ENCODE measurements at places on chromosomes 6 and 20.

DNA sequence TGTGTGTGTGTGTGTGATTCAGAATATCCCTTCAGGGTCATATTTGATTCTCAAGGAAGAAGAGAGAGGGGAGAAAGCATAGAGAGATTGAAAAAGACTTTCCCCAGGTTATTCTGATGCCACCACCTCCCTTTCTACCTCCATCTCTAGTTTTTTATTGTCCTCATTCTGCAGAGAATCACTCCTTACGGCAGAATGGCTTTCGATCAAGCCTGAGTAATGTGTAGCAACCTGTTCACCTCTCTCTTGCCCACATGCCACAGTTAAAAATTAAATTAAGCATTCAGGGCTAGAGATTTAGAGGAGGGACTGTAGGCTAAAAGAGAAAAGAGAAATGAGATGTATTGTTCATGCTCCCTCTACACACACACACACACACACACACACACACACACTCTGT lies 18.1 kb downstream of the KLHL32 start:
- peaks cover 20% of the 10 kb centered on the region for H3K27me3 ChIP-seq
- H3K4me3 ChIP-seq, result no peak overlapping the region
- H3K27ac ChIP-seq, result no peak overlapping the region
- no peak for DNase-seq
- H3K36me3 ChIP-seq, result no peaks in the 10 kb centered on the region
- H3K4me1 ChIP-seq, result peaks cover 18% of the 10 kb centered on the region

GRCh38 chr6:89302936-89303335 lies 12.2 kb downstream of the GABRR2 start:
- DNase-seq, result no peak
- peaks cover 62% of the 10 kb centered on the region for H3K27me3 ChIP-seq
- no peak overlapping the region for H3K4me3 ChIP-seq
- H3K4me1 ChIP-seq, result peaks cover 3% of the 10 kb centered on the region
- no peak overlapping the region for H3K27ac ChIP-seq
- H3K36me3 ChIP-seq, result no peaks in the 10 kb centered on the region

DNA sequence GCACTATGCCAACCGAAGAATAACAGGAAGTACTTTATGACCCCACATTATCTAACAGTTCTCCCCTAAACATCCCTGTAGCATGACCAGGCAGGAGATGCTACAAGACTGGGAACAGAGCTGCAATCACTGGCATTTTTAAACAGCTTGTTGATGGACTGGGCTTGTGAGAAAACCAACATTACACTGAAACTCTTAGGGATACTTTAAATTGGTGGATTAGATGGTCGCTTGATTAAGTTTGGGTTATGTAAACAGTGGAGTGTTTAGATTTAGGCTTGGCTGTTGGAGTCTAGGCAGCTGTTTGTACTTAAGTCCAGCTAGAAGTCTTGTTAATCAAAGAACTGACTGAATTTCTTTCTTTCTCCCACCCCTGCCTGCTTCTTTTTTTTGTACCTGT lies 234.1 kb upstream of the BMP2 start:
- H3K4me3 ChIP-seq, result no peak overlapping the region
- no peak for DNase-seq
- H3K27ac ChIP-seq, result no peak overlapping the region
- no peaks in the 10 kb centered on the region for H3K27me3 ChIP-seq
- no peaks in the 10 kb centered on the region for H3K36me3 ChIP-seq
- no peaks in the 10 kb centered on the region for H3K4me1 ChIP-seq

GRCh38 chr6:134299236-134299635 lies 18.7 kb downstream of the SGK1 start:
- H3K36me3 ChIP-seq, result peaks cover 6% of the 10 kb centered on the region
- no peaks in the 10 kb centered on the region for H3K27me3 ChIP-seq
- H3K27ac ChIP-seq, result no peak overlapping the region
- no peak overlapping the region for H3K4me3 ChIP-seq
- peak; percentile 8 for DNase-seq
- H3K4me1 ChIP-seq, result peaks cover 13% of the 10 kb centered on the region

DNA sequence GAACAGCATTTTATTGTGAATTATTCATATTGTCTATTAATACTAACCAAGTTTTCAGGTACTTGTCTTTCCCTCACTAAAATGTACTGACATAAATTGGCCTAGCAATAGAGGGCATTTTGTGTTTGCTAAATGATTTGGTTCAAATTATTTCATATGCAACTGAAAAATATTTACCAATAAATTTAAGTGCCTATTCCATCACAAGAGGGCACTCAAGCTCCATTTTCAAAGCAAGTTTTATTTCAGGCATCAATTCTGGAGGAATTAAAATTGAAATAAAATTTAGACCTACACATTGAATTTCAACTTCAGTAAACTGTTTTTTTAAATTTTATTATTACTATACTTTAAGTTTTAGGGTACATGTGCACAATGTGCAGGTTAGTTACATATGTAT lies 114.3 kb upstream of the SYNCRIP start:
- H3K36me3 ChIP-seq, result no peaks in the 10 kb centered on the region
- H3K27ac ChIP-seq, result no peak overlapping the region
- no peaks in the 10 kb centered on the region for H3K4me1 ChIP-seq
